Posterior vena cava (tissue), 2 donors: ENCODE measurements at places on chromosomes 13 and 19. TPM values are rescaled to one million over a fixed set of nuclear protein-coding genes. Genes with fewer than 3 reads are reported as not detected.

GRCh38 chr13:114101358-114102130 is 30.9 kb downstream of the RASA3 start:
- DNase-seq, result peak; percentile 84

DNA sequence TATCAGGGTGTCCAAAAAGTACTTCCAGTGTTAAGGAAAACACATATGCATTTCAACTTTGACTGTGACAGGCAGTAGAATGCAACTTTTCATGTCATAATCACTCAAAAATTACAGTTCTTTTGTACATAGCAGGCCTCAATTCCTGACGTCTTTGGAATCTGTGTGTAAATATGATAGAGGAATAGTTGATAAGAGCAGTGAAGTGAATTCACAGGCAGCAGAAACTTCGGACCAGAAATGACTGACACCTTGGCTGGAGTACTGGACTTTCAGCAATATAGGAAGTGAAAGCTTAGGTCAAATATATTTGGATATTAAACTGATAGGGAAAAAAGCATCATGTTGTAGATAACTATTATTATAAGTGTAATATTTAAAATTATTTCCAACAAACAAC is 1741.2 kb upstream of the PCDH20 start:
- no peak for DNase-seq

DNA sequence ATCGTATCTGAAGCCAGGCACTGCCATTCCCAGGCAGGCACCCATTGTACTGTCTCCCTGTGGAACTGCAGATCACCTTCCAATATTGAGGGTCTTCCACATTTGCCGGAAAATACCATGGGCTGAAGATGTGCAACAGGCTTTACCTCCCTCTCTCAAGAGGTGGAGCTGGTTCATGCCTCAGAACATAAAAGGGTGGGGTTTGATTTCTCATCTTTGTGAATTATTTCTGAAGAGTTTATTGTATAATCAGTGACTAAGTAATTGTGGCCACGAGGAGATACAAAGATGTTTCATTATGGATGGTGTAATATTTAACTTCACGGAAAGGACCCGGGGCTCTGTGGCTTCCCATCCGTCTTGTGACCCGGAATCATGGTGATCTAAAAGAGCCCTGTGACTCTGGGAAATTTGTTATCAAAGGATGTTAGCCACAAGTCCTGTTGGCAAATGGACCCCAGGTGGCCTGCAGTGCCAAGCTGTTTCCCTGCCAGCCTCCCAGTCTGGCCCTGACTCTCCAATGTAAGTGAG is 230.5 kb downstream of the LACC1 start:
- no peak for DNase-seq

DNA sequence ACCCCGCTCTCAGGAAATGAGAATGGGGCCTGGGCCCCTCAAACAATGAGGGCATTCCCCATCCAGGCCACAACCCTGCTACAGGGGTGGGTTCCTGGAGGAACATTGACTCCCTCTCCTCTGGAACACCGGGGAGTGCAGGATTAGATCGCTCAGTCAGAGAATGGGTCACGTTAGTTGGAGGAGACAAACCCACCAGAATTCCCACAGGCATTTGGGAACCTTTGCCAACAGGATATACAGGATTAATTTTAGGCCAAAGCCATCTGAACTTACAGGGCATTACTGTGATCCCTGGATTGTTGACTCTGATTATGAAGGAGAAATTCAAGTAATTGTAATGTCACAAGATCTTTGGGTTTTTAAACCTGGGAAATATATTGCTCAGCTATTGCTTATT is 2.6 kb downstream of the ERVK3-1 start:
- no peak for DNase-seq

SMIM24 gene
- total RNA-seq, result not detected

GRCh38 chr13:43611281-43612273 is 175.2 kb downstream of the ENOX1 start:
- no peak for DNase-seq

- DNase-seq, result no peak
These were observed 20.3 kb downstream of the FBN3 start for GRCh38 chr19:8129061-8129618.

DNA sequence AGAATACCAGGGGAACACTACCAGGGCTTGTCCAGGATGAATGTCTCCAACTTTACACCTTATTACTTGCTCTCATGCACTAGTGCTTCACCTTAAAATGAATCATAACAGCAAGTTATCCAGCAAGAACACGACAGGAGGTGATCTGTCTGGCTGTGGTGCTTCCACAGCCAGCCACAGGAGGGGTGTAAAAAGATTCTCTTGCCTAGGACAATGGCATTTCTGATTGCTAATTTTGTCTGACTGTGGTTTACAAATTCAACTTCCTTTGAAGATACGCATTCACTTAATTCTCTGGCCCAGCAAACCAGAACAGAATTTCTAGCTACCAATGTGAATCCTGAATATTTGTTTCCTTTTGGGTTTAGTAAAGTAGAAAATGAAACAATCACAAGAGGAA is 23.1 kb upstream of the COG3 start:
- DNase-seq, result no peak

DNA sequence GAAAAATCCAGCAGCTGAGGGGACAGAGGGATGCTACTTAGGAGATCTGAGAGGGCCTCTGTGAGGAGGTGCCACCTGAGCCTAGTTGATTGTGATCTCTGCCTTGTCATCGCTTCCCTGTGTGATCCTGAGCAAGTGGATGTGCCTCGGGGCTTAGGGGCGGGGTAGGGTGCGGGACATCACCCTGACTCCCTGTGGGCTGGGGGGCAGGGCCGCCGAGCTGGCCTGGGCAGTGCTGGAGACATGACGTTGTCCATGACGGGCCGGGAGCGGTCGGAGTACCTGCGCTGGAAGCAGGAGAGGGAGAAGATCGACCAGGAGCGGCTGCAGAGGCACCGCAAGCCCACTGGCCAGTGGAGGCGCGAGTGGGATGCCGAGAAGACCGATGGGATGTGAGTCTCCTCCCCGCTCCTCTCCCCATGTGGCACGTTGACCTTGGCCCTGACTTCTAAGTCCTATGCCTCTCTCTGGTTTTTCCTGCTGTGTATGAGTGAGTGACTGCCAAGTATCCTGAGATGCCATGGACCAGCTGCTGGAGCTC is 8.2 kb upstream of the INAFM1 start:
- DNase-seq, result no peak

GRCh38 chr19:56087647-56088496 is 33.2 kb downstream of the ZNF787 start:
- DNase-seq, result no peak

ZNF492 gene
- total RNA-seq, result 0.23 TPM

DNA sequence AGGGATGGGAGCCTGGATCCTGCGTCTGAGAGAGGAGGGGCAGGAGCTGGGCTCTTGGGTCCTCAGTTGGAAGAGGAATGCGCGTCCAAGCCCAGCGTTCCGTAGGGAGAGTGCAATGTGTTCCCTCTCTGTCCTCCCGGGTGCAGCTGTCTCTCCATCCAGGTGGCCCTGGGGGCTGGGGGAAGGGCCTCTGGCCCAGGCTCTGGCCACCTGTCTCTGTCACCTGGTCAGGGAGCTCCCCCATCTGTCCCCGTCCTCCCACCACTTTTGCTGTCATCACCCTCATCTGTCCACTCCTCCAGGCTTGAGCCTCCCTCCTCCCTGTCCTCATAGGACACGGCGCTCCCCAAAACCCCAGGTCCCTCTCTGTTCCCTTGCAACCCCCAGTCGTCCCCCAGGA is 3.7 kb upstream of the SBK2 start:
- DNase-seq, result no peak

GRCh38 chr19:14525729-14526128 is 3.7 kb upstream of the TECR start:
- DNase-seq, result no peak

IRGC gene
- not detected for total RNA-seq

GRCh38 chr19:49441210-49441959 is at the start of gene SLC17A7:
SLC17A7 (minus strand) TSS chr19:49441527; CDS start chr19:49441379, 148 bp downstream.
- no peak for DNase-seq

- DNase-seq, result peak; percentile 79
These were observed 14.1 kb downstream of the CFD start for GRCh38 chr19:873561-874041.

- peak; percentile 64 for DNase-seq
These were observed 2.8 kb downstream of the ZNF536 start for GRCh38 chr19:30374865-30375552.

FBXO46 gene
- 11.2 TPM for total RNA-seq

ZNF546 gene
- 5.9 TPM for total RNA-seq

RASGRP4 gene
- 3.9 TPM for total RNA-seq

DNA sequence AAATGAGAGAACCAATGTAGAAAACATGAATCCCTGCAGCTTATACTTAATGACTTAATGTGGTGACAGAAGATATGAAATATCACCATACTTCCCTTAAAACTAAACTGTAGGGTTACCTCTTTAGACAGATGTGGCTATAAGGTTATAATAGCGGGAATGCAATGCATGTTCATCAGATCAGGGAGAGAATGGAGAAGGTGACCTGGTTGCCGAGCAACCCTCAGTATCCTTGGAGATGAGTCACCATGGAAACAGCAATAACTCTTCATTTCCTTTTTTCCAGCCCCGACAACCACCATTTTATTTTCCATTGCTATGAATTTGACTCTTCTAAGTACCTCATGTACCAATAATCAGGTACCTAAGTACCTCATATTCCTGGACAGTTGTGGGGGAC is 28.0 kb upstream of the ZNF835 start:
- no peak for DNase-seq

- DNase-seq, result no peak
These were observed 77.0 kb upstream of the TSC22D1 start for GRCh38 chr13:44652962-44653660.

DNA sequence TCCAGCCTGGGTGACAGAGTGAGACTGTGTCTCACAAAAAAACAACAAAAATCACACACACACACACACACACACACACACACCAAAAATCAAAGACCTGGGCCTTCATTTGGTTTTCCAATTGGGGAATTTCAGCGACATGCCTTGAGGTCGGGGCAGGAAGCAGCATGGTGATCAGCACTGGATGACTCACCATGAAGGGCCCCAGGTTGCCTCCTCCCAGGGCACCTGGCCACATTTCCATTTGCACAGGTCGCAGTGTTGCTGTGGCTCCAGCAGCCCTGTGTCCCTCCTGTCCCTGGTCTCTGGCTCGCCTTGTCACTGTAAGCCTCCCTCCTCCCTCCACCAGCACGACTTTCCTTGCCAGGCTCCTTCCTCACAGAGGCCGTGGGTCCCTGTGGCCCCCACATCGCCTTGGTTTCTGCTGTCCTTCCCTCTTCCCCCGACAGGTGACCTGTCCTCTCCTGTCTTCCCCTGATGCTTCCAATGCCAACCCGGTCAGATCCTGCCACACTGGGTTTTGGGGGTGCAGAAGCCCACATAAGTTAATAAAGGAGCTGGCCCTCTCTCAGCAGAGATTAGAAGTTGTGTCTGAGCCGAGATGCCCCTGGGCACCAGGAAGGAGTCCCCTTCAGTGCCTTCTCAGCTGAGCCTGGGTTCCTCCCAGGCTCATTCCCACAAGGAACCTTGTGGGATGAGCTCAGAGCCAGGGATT is 66.7 kb downstream of the GPR12 start:
- DNase-seq, result no peak

OR7D2 gene
- not detected for total RNA-seq

DNA sequence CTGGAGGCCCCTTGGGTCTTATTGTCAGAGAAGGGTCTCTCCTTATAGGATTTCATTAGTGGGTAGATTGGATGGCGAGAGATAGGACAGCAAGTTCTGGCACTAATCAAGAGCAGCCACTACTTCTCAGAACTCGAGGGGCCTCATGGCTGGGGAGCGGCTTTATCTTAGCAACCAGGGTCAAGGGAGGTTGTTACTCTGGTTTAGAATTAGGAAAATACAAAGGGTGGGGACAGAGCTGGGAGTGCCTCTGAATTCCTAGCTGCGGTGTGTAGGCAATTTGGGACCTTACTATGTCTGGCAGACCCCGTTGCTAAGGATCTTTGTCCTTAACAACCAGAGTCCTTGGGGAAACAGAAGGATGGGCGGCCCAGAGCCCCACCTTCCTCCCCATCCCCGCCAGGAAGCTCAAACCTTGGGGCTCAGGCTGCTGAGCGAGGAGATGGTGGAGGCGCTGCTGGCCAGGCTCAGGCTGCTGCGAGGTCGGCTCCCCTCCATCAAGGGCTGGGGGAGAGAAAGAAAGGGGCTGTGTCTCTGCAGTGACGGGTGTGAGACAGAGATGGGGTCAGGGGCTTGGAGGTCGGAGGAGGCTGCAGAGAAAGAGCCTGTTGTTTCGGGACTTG is 1.2 kb downstream of the PLEKHA4 start:
- DNase-seq, result no peak

DNA sequence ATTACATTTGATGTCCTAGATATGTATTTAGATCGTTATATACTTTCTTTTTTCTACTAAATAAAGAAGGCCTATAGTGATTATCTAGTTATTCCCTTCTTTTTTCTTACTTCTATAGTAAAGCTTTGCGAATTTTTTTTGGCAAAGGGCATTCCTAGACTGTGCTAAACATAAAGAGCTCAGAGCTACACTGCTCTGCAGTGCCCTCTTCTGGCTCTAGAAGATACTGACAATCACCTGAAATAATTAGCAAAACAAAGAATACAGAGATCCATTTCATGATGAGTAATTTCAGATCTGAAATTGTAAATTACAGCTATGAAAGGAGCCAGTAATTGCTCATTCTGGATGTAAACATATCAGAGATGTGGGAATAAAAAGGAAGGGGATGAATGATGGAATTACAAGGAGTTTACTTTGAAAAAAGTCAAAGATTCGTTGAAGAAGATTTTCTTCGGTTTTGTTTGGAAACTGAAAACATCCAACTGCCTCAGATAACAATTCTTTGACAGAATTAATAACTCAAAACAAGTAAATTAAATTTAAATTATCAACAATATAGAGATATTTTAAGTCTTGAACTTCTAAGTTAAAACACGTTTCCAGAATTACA is 288.5 kb downstream of the NALCN start:
- DNase-seq, result no peak

CNFN gene
- total RNA-seq, result 0.52 TPM

DNA sequence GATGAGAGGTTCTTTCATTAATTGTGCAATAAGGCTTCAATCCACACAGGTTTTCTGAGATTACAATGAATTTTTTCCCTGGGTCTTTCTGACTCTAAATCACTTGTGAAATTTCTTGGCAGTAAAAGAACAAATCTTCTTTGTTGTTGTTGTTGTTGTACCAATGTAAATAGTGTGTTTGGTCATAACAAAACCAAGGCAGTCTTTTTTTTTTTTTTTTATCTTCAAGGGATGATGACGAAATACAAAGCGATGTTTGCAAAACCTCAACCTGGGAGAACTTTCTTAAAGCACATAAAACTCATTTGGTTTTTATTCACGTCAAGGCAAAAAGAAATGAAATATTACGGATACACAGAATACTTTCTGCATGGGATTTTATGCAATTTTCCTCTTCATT is 462.0 kb downstream of the LIG4 start:
- no peak for DNase-seq

DNA sequence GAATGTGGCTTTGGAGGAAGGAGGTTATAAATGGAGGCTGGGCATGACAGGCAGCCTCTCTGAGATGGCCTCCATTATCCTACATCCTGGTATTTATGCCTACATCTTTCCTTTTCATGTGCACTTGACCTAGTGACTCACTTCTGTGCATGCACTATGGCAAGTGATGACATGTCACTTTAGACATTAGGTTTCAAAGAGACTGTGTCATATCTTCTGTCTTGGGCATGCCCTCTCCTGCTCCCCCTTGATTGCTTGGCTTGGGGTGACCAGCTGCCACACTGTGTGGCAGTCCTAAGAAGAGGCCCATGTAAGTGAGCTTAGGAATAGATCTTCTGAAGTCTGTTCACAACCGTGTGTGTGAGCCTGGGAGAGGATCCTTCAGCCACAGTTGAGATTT is 472.8 kb downstream of the FGF9 start:
- DNase-seq, result no peak

GRCh38 chr19:4456843-4457653 is 546 bp downstream of the UBXN6 start:
- DNase-seq, result no peak

ZIK1 gene
- 5.0 TPM for total RNA-seq

TECR gene
- total RNA-seq, result 36.8 TPM

GRIN3B gene
- total RNA-seq, result not detected
